KBM-7 (cell line): ENCODE measurements at places on chromosomes 11 and 22.

DNA sequence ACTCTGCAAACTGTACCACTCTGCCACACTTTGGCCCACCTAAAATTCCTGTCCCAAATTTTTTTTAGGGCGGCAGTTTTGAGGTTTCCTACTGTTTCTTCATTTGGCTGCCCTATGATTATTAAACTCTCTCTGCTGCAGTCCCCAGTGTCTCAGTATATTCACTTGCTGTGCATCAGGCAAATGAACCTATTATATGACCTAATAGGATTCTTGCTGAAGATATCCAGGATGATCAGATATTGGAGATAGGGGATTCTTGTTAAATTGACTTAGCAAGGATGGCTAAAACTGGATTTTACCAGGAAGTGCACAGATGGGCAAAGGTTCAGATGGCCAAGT lies 410.8 kb upstream of the DDI1 start:
- no peak for DNase-seq

DNA sequence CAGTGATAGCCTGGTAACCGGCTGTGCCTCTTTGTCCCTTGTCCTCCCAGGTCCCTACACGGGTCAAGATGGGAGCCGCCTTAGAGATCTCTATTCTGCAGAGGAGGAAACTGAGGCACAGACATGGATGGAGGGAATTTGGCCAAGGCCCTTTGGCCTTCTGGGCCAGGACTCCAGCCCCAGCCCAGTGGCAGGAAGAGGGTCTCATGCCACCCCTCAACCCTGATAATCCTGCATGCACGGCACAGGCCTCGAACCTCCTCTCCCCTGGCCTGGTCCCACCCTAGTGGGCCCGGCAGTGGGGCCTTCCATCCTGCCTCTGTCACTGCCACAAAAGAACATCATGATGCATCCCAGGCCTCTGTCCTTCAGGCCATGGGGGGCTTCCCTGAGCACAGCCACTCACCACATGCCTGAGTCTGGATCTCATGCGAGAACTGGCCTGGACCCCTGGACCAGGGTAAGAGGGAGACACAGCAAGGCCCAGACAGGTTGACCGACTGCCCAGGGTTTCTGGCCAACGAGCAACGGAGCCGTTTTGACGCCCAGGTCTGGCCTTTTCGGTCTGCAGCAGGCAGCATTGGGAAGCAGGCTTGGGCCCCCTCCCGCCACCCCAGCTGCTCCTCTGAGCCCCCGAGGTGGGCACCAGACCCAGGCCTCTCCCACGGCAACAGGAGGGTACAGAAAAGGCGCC lies 6.5 kb downstream of the LINC01488 start:
- DNase-seq, result no peak

- no peak for DNase-seq
Measured at GRCh38 chr22:50210378-50211139, 9.7 kb downstream of the SELENOO start.

GRCh38 chr11:92224407-92225124 lies at the start of gene FAT3:
Gene FAT3, plus strand, starts transcription at chr11:92224818. Its CDS starts 127,295 bp downstream, at chr11:92352113.
- no peak for DNase-seq

DNA sequence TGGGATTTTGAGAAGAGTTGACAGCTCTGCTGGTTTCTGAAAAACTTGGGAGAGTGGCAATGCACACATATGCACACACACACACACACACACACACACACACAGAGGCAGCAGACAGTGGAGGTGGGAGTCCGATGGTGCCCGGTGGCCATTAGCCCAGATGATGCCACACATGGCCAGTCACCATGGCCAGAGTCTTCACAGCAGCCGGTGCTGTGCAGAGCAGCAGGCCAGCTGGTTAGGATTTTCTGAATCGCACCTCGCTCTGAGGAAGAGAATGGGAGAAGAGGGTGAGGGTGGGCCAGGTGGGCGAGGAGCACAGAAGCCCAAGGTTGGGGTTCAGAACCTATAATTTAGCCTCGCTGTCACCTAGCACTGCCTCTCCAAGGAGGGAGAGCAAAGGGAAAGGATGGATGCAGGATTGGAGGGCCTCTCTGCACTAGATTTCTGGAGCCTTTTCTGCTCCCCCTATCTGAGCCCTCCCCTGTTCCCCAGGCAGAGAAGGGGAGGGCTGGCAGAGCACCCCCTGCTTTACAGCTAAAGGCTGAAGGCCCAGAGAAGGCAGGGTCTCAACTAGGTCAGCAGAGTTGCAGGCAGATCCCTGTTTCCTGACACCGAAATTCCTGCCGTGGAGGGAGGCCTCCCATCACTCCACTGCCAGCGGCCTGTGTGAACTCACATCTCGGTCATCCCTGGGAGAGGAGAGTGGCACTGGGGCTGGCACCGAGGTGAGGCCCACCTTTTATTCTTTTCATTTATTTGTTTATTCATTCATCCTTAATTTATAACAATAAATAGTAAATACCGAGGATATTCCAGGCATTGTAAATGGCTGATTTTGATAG lies 25.8 kb upstream of the FXYD6 start:
- no peak for DNase-seq

DNA sequence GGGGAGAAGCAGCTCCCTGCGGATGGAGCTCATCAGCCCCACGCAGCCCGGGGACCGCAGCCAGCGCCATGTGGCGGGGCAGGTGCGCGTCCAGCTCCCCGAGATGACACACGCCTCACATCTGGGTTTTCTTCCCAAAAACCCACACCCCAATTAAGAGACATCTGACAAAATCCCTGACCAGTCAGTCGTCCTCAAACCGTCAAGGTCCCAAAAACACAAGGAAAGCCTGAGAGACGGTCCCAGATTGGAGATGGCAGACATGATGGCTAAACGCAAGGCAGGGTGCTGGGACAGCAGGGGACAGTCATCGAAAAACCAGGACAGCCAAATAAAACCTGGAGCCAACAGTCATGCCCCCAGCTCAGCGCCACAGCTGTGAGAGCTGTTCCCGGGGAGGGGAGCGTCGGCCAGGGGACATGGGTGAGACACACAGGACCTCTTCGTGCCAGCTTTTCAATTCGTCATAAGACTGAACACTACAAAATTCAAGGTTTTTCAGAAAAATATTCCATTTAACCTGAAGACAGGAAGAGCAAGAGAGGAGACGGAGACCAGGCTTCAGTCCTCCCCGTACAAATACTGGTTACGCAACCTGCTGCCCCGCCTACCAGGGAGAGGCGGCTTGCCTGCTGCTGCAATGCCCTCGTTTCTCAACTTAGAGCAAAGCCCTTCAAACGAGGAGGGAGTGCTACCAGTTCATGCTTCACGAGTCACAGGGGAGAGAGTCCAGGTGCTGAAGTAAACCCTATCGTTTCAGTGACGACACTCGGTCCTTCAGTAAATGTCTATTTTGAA lies 10.5 kb downstream of the TOLLIP start:
- peak; percentile 70 for DNase-seq

- no peak for DNase-seq
Measured at GRCh38 chr11:102553835-102554282, 23.3 kb upstream of the MMP7 start.

GRCh38 chr11:86156397-86156955 lies 87.6 kb upstream of the PICALM start:
- peak; percentile 43 for DNase-seq

DNA sequence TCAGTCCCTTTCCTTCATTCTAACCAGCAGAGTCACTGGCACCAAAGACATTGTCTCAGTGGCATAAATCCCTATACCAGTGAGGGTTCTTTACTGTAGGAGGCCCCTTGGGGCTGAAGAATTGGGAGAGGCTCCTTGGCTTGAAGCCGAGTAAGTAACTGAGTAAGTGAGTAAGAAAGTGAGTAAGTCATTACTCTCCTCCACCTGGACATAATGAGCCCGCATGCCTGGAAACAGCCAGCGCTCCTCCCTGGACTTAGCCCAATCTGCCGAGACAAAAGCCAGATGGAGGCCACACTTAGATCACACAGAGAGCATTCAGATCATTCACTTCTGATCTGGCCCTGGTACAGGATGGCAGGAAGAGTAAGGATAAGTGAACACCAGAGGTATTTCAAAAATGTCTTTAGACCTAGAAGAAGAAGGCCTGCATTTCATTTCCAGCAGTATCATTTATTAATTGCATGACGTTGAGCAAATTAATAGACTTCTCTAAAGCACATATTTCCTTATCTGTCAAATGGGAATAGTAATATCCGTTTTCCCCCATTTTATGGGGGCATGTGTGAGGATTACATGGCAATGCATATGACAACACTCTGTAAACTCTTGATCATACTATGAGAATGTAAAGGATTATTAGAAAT lies 8.2 kb upstream of the MICAL3 start:
- DNase-seq, result no peak

- DNase-seq, result no peak
Measured at GRCh38 chr11:67370351-67371076, 2.9 kb downstream of the CLCF1 start.

- DNase-seq, result no peak
Measured at GRCh38 chr11:1071571-1072115, 3.0 kb upstream of the MUC2 start.

DNA sequence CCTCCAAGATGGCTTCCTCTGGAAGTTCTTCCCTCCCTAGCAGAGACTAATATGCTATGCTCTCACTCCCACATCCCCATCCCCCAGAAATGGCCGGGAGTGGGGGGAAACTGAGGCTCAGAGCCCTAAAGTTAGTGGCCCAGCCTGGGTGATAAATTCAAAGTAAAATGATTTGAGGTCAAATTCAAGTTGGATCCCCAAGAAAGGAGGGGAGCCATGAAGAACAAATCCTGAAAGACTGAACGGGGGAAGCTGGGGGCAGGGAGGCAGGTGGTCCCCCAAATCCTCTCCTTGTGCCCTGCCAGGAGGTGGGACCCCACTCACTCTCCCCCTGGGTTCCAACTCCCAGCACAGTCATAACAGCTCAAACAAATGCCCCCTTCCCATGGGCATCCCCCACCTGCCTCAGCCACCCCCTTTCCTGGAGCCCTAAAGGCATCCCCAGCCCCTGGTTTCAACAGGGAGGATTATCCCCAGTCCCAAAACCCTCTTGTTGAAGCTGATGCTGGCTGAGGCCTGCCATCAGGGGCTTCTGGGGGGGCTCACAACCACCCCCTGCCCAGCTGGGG lies 1.1 kb downstream of the CBX6 start:
- DNase-seq, result no peak

- DNase-seq, result no peak
Measured at GRCh38 chr11:132910011-132910760, 622.1 kb downstream of the OPCML start.

- DNase-seq, result no peak
Measured at GRCh38 chr11:120457996-120458395, 53.6 kb upstream of the GRIK4 start.

DNA sequence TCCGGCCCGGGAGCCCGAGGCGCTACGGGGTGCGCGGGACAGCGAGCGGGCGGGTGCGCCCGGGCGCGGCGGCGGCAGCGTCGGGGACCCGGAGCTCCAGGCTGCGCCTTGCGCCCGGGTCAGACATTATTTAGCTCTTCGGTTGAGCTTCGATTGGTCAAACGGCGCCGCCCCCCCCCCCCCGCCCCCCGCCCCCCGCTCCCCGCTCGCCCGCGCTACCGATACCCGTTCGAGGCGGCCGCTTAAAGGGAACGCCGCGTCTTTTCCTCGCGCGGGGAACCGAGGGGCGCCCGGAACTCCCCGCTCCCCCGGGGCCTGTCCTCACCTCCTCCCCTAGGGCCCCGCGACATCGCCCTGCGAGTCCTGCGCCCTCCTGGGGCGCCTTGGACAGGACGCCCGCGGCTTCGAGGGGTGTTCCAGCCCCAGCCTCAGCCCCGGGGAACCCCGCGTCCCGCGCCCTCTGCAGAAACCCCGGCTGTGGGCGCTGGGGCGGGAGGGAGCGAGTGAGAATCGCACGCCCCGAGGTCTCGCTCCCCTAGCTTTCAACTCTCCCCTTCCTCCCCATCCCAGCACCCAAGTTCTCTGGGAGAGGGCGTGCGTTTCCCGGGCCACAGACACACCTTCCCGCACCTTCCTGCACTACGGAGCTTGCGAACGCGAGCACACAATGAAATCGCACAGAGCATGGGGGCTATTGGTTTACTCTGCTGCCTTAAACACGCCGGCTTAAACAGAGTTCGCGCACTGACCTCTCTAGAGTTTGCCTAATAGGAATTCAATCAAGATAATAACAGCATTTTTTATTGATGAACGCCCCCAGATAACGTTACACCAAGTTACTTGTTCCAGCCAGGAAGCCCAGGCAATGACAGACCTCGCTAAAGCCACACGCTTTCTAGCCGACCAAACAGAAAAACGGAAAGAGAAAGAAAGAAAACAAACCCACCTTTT lies at the start of gene BDNF:
TSS of gene BDNF (minus strand) at position 105 of the 951 bp plus-strand sequence. CDS start 41,891 bp downstream, outside the sequence.
- peak; percentile 41 for DNase-seq

DNA sequence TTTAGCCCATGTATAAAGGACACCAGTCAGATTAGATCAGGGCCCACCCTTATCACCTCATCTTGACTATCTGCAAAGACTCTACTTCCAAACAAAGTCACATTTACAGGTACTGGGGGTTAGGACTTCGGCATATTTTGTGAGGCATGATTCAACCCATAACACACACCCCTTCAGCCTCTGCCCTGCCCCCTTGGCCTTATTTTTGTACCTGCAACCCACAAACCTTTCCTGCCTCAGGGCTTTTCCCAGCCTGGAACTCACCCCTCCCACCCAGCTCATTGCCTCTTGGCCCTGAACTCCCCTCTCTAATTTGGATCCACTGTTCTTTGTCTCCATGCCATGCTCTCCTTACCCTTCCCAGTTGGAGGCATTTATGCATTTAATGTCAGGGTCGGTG lies 1116.9 kb downstream of the TBC1D22A start:
- DNase-seq, result no peak

- no peak for DNase-seq
Measured at GRCh38 chr11:117923275-117923674, 5.9 kb downstream of the TMPRSS13 start.

GRCh38 chr11:68116974-68117373 lies 4.2 kb downstream of the CHKA start:
- no peak for DNase-seq

GRCh38 chr11:75845324-75845723 lies 30.3 kb downstream of the UVRAG start:
- no peak for DNase-seq

DNA sequence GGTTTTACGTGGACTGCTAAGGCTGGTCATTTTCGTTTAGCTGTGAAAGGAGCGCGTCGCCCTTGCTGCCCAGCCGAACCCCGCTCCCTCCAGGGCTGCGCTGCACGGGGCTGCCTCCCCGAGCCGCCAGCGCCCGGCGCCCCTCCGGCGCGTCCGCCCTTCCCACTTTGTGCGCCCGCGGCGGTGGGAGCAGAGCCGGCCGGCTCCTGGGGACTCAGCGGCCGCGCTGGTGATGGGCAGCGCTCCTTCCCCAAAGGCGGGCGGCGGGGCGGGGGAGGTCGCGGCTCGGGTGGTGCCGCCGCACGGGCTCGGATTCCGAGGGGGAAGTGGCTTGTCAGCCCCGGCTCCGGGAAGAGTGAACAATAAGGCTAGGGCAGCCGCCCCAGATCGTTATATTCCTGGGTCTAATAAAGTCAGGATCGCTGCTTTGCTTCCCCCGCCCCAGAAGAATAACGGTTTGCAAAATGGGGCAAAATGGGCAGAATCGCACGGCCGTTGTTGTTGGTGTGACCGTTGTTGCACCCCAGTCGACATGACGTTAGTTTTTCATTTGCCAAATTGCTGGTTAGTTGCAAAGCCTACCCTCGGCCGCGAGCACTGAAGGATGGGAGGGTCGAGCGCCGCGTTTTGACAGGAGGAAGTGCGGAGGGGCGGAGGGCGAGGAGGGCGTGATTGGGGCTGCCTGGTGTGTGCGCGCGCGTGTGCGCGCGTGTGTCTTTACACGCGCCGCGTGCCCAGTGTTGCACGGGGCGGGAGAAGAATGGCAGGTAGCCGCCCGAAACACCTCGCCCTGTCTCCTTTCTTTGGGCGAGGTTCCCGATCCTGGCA lies 745 bp downstream of the NCAM1 start:
- DNase-seq, result peak; percentile 21
